Stimulated activated CD4-positive, alpha-beta T cell treated with anti-CD3 and anti-CD28 coated beads, Interleukin-12 subunit alpha, Interleukin-12 subunit beta, amount 100 ng/mL, for 48 hours (primary cell): ENCODE measurements at places on chromosomes 5 and 9.

DNA sequence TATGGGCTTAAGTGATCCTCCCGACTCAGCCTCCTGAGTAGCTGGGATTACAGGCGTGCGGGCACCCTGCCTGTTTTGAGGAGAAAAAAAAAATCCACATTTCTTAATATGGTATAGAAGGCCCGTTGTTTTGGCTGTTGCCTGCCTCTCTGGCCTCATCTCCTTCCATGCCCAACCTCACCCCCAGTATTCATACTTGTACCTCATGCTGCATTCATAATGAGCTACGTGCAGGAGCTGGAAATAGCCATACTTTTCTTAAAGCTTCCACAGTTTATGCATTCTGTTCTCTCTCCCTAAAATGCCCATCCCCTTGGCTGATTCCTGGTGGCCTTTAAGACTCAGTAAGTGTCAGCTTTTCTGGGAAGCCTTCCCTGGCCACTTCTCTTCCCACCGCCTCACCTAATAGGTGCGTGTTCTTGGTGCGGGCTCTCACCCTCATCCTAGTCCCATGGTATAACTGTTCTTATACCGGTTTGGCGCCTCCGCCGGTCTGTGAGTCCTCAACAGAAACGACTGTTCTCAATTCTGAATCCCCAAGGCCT, 2.1 kb upstream of the TPM2 start:
- no peak for DNase-seq

GRCh38 chr5:152542741-152543140, 137.7 kb upstream of the NMUR2 start:
- no peak for DNase-seq

GRCh38 chr9:84761137-84761808, 91.7 kb downstream of the NTRK2 start:
- no peak for DNase-seq

DNA sequence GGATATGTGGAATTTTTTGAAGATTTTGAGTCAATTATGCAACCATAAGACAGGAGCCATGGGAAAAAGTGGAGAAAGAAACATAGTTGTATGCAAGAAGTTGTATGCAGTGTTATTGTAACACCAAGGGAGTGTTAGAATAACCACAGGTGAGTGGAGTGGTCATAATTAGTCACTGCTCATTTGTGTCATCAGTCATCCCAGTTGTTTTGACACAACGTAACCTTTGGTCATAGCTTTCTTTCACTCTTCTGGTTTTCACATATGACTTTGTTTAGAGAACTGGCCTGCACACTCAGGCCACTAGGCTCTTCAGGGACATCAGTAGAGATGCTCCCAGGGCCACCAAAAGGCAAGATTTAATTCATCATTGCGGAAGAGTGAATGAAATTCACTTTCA, 158.7 kb upstream of the HMHB1 start:
- no peak for DNase-seq

GRCh38 chr5:59193616-59194319, 610.9 kb downstream of the RAB3C start:
- no peak for DNase-seq

DNA sequence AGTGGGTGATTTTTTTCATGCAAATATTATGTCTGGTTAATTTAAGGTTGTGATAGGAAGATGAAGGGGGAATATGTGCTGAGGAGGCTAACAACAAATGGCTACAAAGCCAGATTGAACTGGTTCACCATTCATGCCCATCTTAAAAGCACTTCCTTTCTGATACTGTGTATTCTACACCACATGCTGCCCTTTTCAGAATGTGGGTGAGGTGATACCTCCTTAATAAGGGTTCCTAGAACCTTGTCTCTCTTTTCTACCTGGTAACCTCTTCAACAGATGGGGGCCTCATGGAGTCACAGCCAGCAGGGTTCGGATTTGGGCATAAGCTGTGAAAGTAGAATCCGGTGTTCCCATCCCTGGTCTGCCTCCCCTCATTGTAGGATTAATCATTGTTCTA, 1064.0 kb upstream of the SEMA6A start:
- no peak for DNase-seq

- DNase-seq: no peak
These were observed 28.9 kb downstream of the SHC3 start for GRCh38 chr9:89149726-89150125.

- peak; percentile 91 for DNase-seq
These were observed 57.4 kb upstream of the PLPP6 start for GRCh38 chr9:4604678-4605095.

DNA sequence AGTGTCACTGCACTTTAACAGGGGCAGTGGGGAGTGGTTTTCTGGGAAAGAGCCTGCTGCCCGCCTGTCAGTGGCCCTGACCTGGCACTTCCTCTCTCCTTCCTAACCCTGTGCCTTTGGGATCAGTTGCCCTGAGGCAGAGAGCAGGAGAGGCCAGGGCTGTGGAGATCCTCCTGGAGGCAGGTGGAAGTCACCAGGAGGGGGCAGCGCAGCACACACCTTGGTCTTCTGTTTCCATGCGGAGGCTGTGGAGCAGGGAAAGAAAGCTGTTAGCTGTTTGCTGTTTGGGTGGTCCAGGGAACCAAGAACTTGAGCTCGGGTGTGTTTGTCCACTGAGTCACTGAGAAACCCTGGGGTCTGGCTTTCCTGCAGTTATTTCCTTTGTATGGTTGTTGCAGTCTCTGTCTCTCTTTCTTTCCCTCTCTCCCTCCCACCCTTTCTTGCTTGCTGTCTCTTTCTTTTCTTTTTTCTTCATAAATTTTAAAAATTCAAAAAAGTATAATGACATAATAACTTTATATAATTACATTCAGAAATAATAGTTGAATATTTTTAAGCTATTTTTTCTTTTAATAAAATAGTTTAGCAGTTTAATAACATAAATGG, 28.1 kb downstream of the NTRK2 start:
- DNase-seq: peak; percentile 3

DNA sequence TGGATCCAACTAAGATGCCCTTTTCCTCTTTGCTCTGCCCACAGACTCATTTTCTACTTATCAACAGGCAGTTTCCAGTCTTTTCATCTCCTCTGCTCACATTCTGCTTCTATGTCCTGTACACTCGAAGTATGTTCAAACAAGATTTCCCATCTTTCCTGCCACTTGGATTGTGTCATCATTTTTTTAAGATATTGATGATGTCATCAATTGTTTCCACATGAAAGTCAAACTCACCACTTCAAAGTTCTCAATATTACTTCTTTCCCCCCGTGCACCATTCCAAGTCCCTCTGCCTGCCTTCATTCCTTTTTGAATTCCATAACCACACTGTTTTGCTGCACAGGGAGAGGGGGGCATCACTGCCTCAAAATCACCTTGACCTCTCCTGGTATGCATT, 175.0 kb upstream of the RFX3 start:
- no peak for DNase-seq

- DNase-seq: no peak
These were observed at the start of gene KLHL3 for GRCh38 chr5:137735555-137736284. Gene KLHL3, minus strand, starts transcription at chr5:137736089. Its CDS starts 443 bp downstream, at chr5:137735646.
